Colonic mucosa (tissue), 4 donors: ENCODE measurements at places on chromosomes 11 and 22. TPM values are rescaled to one million over a fixed set of nuclear protein-coding genes. Genes with fewer than 3 reads are reported as not detected.
A peak's percentile ranks its signal among the peaks of the same experiment; 100 is the strongest.

DNA sequence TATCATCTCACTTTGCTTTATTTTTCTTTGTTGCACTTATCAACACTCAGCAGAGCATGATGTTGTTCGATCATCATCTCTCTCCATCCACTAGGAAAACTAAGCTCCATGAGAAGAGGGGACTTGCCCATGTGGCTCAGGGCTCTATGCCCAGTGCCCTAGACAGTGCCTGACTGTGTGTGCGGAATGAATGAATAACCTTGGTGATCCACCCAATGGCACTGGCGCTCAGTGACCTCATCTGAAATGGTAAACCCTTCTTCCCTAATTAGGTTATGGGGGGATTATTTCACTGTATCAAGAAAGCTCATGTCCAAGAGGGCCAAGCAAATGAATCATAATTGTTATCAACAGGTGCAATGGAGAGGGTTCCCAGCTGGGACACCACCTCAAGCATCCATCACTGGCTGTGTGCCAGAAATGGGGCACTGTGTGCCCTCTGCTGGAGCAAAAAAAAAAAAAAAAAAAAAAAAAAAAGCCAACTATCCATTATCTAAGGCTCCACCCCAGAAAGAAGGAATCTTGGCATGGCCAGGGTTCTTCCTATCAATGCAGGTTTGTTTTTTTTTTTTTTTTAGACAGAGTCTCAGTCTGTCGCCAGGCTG is 172.6 kb downstream of the LARGE1 start:
- H3K4me3 ChIP-seq = no peak overlapping the region
- H3K4me1 ChIP-seq = peaks cover 5% of the 10 kb centered on the region
- no peaks in the 10 kb centered on the region for H3K36me3 ChIP-seq
- DNase-seq = peak; percentile 41
- H3K27ac ChIP-seq = no peak overlapping the region
- H3K27me3 ChIP-seq = no peaks in the 10 kb centered on the region

DNA sequence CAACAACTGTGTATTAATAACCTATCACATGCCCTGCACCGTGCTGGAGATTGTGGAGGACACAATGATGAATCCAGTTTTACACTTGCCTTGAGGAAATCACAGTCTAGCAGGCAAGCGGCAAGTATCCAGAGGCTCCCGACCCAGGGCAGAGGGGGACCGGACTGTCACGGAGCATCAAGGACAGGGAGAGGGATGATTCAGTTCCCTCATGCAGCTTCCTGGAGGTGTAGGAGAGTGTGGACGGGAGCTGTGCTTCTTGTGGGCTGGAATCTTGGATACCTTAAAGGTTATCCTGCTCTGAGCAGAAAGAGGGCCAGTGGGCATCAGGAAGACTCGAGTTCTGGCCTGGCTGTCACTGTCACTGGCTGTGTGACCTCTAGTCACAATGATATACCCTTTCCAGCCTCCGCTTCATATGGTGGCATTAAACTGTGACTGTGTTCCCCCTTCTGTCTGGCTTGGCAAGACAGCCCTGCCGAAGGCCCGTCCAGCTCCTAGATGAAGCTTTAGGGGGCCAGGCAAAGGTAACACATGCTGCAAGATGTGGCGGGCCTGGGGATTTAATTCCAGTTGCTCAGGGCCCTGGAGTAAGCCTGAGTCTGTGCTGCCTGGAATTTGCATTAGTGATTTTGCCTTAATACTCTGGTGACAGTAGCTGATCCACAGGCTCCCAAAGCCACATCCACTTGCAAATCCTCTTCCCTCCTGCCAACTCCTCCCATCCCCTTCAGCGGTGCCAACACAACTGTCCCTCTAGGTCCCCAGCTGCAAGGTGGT is 162.8 kb downstream of the DSCAML1 start:
- H3K36me3 ChIP-seq = no peaks in the 10 kb centered on the region
- no peak overlapping the region for H3K27ac ChIP-seq
- no peak overlapping the region for H3K4me3 ChIP-seq
- H3K27me3 ChIP-seq = no peaks in the 10 kb centered on the region

- H3K4me1 ChIP-seq = peaks cover 9% of the 10 kb centered on the region
- no peaks in the 10 kb centered on the region for H3K27me3 ChIP-seq
- no peaks in the 10 kb centered on the region for H3K36me3 ChIP-seq
- DNase-seq = peak; percentile 75
These were observed 4.1 kb downstream of the ST3GAL4 start for GRCh38 chr11:126359431-126360048.

DNA sequence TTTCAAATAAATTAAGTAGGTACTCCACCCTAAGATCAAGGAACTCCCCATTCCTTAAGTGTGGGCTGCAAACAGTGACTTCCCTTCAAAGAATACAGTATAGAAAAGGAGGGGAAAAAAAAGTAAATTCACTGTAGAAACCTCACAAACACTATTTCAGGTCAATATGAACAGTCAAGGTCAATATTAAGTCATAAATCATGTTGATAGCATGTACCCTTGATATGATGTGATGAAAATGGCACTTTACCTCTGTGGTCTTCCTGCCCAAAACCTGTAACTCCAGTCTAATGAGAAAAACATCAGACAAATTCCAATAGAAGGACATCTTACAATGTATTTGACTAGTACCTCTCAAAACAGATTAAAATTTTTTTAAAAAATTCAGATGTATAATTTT is 8.2 kb downstream of the CKAP5 start:
- H3K27me3 ChIP-seq = no peaks in the 10 kb centered on the region
- no peak overlapping the region for H3K27ac ChIP-seq
- H3K36me3 ChIP-seq = no peaks in the 10 kb centered on the region

GRCh38 chr11:69310934-69311766 is 17.2 kb downstream of the MYEOV start:
- DNase-seq = no peak
- no peaks in the 10 kb centered on the region for H3K4me1 ChIP-seq
- no peaks in the 10 kb centered on the region for H3K27me3 ChIP-seq
- no peaks in the 10 kb centered on the region for H3K36me3 ChIP-seq
- no peak overlapping the region for H3K4me3 ChIP-seq

- DNase-seq = no peak
- no peaks in the 10 kb centered on the region for H3K4me1 ChIP-seq
- H3K27ac ChIP-seq = no peak overlapping the region
- no peaks in the 10 kb centered on the region for H3K36me3 ChIP-seq
- no peaks in the 10 kb centered on the region for H3K27me3 ChIP-seq
These were observed 71.4 kb upstream of the PITPNB start for GRCh38 chr22:27990451-27990840.

GRCh38 chr11:76768088-76768908 is 14.9 kb upstream of the TSKU start:
- H3K36me3 ChIP-seq = no peaks in the 10 kb centered on the region
- H3K4me1 ChIP-seq = peaks cover 40% of the 10 kb centered on the region
- no peaks in the 10 kb centered on the region for H3K27me3 ChIP-seq
- H3K27ac ChIP-seq = peak overlapping the region; percentile 91
- no peak overlapping the region for H3K4me3 ChIP-seq

Gene SYT12
- 3.4 TPM for total RNA-seq

Gene TMEM121B
- total RNA-seq = 0.12 TPM

Gene LIF
- total RNA-seq = 9.5 TPM

Gene OR51B6
- total RNA-seq = not detected

Gene OR51I1
- not detected for total RNA-seq
